ENCODE measurements at places on chromosomes 11 and 22.
A peak's percentile ranks its signal among the peaks of the same experiment; 100 is the strongest.

- no peak for DNase-seq
These were observed 76.6 kb downstream of the HIPK3 start for GRCh38 chr11:33333816-33334215.

DNA sequence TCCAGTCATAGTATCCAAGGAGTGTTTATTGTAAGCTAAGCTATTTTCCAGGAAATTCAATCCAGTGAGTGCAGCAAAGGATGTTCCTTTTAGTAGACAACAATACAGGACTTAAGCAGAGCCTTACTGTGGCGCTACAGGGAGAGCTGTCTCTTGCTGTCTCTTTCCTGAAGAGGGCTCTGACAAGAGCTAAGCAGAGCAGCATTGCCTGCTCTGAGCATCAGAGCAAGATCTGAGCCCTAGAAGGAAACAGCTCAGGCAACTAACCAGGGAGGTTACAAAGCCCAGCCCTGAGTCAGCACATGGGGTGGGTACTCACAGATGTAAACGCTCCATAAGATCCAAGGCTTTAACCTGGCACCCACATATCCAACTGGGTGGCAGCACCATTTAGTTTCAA lies 8.0 kb downstream of the LAYN start:
- DNase-seq: no peak

- DNase-seq: no peak
These were observed 82.1 kb downstream of the CADM1 start for GRCh38 chr11:115421992-115422689.

GRCh38 chr11:63985812-63986155 lies 454 bp upstream of the OTUB1 start:
- DNase-seq: peak; percentile 69

DNA sequence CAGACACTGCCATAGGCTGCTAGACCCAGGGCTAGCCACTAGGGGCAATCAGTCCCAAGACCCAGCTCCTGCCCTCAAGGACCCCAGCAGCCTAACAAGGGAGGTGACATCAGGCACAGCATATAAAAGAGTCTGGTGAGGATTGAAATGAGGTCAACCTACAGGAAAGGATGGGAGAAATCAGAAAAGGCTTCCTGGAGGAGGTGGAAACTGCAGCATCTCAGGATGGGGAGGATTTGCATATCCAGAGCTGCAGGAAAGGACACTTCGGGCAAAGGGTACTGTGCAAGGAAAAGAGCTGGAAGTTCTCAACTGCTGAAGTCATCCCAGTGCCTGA lies 2.9 kb upstream of the ARFGAP2 start:
- peak; percentile 38 for DNase-seq

DNA sequence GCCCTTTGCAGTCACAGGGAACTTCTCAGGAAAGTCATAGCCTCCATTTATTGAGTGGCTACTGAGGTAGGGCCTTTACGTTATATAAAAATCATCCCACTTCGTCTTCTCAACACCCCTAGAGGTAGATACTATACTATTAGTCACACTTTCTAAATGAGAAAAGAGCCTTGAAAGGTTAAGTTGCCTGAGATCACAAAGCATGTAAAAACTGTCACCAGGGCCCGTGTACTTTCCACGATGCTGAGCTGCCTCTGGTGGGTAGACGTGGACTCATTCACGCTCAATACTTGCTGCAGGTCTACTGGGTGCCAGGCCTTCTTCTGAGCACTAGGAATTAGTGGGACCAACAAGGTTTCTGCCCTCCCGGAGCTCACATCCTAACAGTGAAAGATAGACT lies 16.3 kb downstream of the CHRDL2 start:
- DNase-seq: no peak

GRCh38 chr11:101199416-101199815 lies 69.8 kb upstream of the PGR start:
- DNase-seq: no peak

DNA sequence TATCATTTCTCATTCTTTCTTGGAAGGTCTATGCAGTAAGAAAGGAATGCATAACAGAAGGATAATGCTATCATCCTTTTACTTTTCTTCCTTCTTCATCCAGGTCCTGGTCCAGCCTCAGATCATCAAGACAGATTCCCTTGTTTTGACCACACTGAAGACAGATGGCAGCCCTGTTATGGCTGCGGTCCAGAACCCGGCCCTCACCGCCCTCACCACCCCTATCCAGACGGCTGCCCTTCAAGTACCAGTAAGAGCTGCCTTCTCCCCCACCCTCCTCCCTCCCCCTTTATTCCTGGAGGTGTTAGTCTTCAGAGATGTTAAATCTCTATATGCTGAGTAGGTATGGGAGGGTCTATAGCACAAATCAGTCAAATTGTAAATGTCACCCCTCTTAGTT lies 37.9 kb downstream of the SREBF2 start:
- DNase-seq: no peak

- no peak for DNase-seq
These were observed 15.4 kb downstream of the EHD1 start for GRCh38 chr11:64862987-64863390.

- DNase-seq: peak; percentile 25
These were observed 40.5 kb downstream of the GRAMD4 start for GRCh38 chr22:46660604-46661201.

DNA sequence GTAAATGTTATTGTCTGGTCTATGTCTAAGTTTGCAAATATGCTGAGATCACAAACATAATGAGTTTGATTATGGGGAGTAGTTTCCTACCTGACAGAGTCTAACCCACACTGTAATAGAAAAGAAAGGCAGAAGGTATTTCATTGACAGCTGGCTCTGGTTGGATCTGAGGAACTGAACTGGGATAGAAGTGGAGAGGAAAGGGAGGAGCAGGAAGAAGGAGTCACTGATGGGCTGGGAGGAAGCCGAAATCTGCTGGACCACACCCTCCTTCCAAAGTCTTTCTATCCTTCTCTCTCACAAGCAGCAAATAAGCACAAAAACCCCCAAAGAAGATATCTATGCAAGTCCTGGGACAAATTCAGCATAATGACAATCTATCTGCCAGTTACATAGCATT lies 11.7 kb downstream of the BLID start:
- DNase-seq: no peak

- peak; percentile 5 for DNase-seq
These were observed 3.6 kb downstream of the SHISAL1 start for GRCh38 chr22:44309137-44309536.

- DNase-seq: peak; percentile 78
These were observed 694 bp downstream of the TMEM123 start for GRCh38 chr11:102451681-102452460.

GRCh38 chr11:35909511-35910265 lies 34.2 kb upstream of the LDLRAD3 start:
- DNase-seq: no peak

DNA sequence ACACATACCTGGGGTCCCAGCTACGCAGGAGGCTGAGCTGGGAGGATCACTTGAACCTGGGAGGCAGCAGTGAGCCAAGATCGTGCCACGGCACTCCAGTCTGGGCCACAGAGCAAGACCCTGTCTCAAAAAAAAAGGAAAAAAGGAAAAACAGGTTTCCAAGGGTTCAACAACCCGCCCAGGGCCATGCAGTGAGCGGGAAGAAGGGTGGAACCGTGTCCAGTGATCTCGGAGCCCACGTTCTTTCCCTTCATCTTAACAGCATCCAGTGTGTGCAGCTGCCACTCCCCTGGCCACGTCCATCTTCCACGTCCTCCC lies 14.9 kb upstream of the LRP5 start:
- DNase-seq: no peak

DNA sequence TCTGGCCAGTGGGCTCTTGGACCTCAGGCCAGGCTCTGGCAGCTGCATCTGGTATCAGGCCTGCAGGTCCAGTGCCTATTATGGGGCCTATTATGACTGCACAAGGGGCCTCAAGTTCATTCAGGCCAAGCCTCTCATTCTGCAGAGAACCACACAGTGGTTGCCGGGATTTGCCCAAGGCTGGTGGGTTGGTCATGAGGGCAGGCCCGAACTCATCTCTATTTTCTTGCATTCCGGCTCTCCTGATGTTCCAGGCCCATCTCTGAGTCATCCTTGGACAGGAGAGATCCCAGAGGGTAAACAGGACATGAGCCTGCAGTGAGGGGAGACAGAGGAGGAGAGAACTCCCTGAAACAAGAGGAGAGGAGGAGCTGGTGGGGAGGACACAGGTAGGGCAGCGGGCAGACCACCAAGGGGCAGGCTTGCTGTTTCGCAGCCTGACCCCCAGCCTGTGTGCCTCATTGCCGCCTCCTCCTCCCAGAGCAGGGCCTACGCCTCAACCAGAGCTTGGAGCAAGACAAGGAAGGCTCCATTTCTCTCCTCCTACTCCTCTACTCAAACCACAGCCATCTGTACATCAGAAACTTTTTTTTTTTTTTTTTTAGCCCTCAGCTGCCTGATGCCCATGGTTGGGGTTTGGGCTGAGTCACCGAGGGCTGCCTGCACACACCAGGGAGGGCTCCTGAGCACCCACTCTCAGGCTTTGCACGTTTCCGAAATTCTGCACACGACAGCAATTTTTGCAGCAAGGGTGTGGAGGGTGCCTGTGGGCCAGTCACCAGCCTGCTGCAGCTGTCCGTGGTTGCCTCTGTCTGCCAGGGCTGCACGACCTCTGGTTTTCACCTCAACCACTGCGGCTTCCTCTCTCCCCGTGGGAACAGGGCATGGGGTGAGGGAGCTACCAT lies 12.7 kb upstream of the TREH start:
- peak; percentile 85 for DNase-seq

DNA sequence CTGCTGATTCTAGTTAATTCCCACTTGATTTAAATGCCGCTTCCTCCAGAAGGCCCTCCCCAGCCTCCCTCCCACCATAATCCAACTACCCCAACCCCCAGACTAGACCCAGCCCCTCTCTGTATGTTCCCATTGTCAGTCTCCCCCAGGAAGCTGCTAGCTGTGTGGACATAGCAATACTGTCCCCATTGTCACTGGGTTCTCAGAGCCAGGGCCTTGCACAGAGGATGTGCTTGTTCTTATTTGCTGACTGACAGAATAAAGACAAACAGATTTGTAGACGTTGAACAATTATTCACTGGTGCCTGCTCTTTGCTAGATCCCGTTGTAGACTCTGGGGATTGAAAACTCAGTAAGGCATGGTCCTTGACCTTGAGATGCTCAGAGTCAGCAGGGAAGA lies 45.7 kb upstream of the NAV2 start:
- no peak for DNase-seq

- DNase-seq: no peak
These were observed 24.1 kb upstream of the GRAMD4 start for GRCh38 chr22:46596032-46596441.

- DNase-seq: no peak
These were observed 57.9 kb upstream of the NUP160 start for GRCh38 chr11:47906066-47906465.

- DNase-seq: no peak
These were observed 107.7 kb downstream of the CADM1 start for GRCh38 chr11:115396533-115396932.

DNA sequence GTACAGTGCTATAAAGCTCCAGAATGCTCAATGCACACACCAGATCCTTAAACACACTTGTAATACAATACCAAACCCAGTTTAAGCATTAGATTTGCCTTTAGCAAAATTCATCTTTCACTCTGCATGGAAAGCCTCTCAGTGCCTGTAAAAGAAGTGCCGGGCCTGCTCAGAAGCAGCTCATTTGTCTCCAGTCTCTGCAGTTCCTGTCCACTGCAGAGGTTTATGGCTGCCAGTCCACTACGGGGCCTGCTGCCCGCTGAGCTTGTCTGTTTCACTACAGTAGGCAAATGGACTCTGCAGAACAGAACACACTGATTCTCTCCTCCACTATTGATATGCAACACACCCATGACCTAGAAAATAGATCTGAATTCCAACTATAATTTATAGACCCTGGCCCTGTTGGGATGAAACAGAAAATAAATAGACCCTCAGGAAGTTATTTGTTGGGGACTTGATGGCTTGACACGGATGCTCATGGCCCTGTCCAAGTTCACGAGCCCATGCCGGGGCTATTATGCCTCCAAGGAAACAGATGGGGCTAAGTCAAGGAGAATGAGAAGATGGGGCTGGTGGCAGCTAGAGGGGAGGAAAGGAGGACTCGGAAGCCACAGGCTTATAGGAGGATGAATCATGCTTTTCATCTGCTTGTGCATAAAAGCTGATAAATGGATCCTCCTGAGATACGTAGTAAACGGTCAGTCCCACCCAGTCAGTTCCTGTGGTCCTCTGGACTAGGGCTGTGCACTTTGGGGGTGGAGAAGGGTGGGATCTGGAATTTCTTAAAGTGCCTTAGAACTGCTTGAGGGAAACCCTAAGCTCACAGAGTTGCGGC lies 416.8 kb upstream of the TENM4 start:
- DNase-seq: no peak

- DNase-seq: no peak
These were observed 167.4 kb downstream of the BRD1 start for GRCh38 chr22:49660321-49660720.

DNA sequence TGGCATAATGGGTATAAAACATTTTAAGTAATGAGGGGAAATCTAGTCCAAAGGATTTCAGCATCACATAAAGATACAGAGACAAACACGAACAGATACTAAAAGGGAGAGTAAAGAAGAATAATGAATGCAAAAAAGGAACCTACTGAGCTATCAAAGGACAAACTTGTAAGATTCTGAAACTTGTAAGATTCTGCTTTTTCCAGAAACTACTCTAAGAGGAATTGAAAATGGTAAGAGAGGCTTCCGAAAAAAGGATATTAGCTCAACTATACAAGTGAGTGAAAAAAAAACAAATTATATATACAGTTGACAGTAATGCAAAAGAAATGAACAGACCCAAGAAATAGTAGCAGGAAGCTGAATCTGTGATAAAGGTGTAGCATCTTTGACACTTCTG lies 37.7 kb downstream of the POLD3 start:
- DNase-seq: no peak

DNA sequence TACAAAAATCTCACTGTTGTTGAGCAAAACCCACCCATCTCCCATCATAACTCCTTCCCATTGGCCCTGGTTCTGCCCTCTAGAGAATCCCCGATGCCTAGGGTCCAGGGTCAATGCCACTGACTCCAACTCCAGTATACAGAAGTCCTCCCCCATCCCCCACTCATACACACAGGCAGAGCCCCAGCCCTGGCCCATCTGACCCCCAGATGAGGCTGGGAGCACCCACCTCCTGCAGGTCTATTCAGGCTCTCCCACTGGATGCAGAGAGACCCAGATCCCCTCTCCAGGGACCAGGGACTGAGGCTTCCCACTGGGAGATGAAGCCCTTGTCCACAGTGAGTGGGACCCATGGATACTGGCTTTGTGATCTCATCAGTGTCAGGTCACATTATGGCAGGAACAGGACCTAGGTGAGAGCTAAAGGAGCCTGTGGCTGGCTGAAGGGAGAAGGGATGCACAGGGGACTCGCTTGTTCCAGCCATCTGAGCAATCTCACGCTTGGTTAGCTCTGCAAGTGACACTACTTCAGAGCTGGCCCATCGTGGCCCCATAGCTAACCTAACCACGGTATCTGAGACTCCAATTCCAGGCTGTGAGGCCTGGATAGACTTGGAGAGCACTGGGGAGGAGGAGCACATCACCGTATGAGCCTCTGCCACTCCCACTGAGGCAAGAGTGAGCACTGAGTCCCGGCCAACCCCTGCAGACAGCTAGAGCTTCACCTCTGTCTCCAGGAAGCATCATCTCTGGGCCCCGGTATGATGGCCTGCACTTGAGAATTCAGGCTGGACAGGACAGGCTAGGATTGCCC lies 35.7 kb downstream of the TRIM29 start:
- DNase-seq: no peak
